ENCODE measurements at places on chromosomes 11 and 22. TPM values are rescaled to one million over a fixed set of nuclear protein-coding genes. Genes with fewer than 3 reads are reported as not detected.

DNA sequence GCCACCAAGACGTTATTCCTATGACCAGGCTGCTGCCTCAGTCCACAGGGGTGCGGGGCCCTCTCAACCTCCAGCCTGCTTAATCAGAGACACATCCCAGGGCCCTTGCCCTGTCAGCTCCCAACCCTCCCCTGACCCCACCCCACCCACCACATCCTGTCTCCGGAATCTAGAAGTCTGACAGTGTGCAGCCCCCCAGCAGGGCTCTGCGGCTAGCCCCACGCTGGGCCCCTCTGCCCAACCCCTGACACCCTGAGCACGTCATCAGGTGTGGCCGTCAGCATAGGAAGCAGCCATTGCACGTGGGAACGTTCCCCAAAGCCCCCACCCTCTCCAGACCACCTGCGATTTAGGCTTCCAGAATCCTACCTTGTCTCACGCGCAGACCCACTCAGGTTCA, 34.3 kb upstream of the IGSF9B start:
- no peak for DNase-seq

GRCh38 chr22:44326491-44326885, 13.7 kb upstream of the SHISAL1 start:
- no peak for DNase-seq

DNA sequence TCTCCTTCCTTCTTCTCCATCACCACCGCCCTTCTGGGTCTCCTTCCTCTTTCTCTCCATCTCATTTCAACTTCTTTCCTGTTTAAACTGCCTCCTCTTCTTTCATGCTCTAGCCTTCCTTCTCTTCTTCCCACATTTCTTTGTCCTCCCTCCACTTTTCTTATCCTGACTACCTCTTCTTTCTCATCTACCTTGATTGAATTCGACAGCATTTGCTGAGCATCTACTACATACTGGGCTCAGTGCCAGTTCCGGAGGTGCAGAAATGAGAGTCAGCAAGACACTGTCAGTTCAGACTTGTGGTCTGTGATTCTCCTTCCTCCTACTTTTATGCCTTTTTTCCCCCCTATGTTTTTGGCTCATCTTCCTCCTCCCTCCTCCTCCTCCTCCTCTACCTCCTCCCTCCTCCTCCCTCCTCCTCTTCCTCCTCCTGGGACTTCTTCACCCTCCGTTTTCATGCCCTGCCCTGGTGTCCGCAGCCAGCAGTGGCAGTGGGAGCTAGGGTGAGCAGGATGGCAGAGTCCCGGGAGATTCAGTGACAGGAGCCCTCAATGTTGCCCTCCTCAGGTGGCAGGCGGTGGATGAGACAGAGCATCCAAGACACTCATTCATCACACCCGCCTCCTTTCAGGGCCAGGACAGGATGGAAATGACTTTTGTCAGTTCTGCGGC, 146.0 kb upstream of the SEZ6L start:
- DNase-seq = no peak

DNA sequence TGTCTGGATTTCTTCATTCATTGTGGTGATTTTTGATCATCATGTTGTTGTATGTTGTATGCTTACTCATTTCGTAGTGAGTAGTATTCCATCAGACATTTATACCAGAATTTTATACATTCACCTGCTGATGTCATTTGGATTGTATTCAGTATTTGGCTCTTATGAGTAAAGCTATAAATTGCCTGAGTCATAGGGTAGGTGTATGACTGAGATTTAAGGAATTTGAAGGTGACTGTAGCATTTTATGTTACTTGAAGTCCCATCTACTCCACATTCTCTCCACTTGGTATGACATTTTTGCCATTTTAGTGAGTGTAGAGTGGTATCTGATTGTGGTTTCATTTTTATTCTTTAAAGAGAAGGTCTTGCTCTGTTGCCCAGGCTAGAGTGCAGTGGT, 548.2 kb downstream of the TBC1D22A start:
- no peak for DNase-seq

TTC12 gene
- total RNA-seq = 2.4 TPM

MS4A12 gene
- total RNA-seq = not detected

- no peak for DNase-seq
Measured at GRCh38 chr11:75689863-75690609, 21.2 kb upstream of the MAP6 start.

LAYN gene
- 8.5 TPM for total RNA-seq

GRCh38 chr22:20867179-20868024, 8.6 kb downstream of the SNAP29 start:
- peak; percentile 58 for DNase-seq

GRCh38 chr22:31631436-31631835, 30.6 kb downstream of the PISD start:
- DNase-seq = no peak
